Calu3 (cell line): ENCODE measurements at places on chromosomes 3 and 15.

GRCh38 chr3:44284949-44285348, 43.3 kb downstream of the TOPAZ1 start:
- no peak for DNase-seq

- DNase-seq: no peak
These were observed 48.6 kb downstream of the RARB start for GRCh38 chr3:25476639-25477038.

DNA sequence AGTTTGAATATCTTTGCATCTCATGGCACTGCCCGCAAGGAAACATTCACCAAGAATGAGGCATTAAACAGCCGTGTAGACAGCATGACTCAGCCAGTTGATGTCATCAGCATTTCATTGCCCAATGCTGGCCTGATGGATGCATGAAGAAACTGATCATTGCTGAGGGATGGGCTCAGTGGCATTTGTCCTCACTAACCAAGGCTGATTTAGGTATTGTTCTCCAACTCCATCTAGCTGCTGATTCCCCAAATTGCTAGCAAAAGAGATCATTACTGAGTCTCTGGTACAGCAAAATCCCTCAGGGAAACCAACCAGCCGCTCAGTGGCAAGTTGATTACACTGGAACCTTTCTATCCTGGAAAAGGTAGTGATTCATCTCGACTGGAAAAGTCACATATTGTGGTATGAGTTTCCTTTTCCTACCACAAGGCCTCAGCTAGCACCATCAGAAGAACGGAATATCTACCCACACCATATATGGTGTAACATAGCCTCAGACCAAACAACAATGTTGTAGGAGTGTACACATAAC, 186.5 kb upstream of the GAP43 start:
- DNase-seq: peak; percentile 30

- no peak for DNase-seq
These were observed 582.8 kb downstream of the PDCD6IP start for GRCh38 chr3:34381243-34381642.

GRCh38 chr3:142888481-142889211, at the start of gene PCOLCE2:
Gene PCOLCE2, minus strand, starts transcription at chr3:142889083. Its CDS starts 187 bp downstream, at chr3:142888896.
- peak; percentile 62 for DNase-seq

- DNase-seq: no peak
These were observed 38.6 kb downstream of the MCTP2 start for GRCh38 chr15:94269954-94270353.

DNA sequence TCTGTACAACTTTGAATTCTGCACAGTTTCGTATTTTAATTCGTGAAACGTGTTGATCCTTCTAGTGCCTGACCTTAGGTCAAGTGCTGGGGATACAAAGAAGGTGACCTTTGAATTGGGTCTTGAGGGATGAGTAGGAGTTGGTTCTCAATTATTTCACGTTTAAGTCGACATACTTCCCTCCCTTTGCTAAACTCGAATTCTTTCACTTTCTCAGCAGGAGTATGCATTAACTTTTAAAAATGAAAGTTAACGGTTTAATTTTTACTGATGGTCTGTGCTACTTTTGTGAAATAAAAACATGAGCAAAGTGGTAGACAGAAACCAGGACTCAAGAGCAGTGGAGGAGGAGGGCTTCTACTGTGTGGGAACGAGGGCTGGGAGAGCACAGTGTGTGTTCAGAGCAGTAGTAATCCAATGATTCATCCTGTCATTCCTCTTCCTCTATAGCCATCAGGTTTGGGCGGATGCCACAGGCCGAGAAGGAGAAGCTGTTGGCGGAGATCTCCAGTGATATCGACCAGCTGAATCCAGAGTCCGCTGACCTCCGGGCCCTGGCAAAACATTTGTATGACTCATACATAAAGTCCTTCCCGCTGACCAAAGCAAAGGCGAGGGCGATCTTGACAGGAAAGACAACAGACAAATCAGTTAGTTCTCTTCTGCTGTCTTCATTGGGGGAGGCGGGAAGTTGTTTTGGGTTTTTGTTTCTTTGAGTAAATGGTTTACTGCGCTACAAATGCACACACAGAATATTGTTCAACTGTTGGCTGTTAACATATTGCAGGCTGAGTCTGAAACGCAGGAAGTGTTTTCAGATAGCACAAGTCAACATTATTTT, 78.6 kb upstream of the TSEN2 start:
- DNase-seq: peak; percentile 85
